GM12864 (cell line): ENCODE measurements at places on chromosomes 4 and X.

DNA sequence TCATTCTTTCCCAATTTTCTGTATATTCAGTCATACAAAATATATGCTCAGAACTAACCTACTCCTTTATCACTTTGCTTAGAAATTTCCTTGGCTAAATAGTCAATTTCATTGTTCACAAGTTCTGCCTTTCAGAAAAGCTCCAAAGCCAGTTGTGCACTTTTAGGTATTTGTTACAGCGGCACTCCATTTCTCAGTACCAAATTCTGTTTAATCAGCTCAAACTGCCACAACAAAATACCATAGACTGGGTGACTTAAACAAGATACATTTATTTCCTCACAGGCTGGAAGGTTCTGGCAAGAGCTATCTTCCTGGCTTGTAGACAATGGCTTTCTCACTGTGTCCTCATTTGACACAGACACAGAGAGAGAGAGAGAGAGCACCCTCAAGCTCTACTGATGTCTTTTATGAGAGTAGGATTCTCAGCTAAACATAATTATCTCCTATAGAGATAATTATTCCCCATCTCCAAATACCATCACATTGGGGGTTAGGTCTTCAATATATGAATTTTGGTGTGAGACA is 188.8 kb upstream of the FSTL5 start:
- DNase-seq = no peak

DNA sequence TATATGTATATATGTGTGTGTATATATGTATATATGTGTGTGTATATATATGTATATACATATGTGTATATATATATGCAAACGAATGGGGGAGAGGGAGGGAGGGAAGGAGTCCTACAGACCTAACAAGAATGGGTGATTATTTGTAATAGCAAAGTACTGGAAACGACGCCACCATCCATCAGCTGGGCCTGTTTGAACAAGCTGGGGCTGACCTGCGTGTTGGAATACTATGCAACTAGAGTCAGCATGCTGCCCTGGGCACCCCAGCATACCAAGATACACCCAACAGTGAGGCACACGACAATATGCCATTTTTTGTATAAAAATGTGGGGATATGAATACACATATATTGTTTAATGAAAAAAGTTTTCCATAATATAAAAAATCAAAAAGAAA is 21.6 kb upstream of the CCNQ start:
- no peak for DNase-seq

DNA sequence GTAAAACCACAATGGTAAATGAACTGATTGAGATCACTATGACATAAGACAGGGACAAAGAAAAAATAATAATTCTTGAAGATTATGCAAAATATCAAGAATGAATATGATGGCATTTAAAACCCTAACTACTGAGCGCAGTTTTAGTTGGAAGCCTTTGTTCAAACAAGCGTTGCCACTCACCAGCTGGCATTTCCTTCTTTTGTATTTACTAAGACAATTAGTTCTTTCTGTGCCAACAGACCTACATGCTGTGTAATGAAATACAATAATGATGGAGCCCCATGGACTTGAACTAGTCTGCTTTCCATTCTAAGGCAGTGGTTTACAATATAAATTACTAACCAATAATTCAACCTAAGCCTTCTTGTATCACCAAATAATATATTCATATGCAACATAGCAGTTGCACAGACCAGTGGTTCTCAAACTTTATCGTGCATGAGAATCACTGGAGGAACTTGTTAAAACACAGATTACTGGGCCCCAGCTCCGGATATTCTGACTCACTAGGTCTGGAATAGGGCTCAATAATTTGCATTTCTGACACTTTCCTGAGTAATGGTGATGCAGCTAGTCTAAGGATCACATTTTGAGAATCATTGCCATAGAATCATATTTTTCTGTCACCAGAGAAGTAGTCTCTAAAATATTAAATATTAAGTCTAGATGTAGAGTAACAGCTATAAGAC is 196.4 kb upstream of the MAGEB18 start:
- no peak for DNase-seq

DNA sequence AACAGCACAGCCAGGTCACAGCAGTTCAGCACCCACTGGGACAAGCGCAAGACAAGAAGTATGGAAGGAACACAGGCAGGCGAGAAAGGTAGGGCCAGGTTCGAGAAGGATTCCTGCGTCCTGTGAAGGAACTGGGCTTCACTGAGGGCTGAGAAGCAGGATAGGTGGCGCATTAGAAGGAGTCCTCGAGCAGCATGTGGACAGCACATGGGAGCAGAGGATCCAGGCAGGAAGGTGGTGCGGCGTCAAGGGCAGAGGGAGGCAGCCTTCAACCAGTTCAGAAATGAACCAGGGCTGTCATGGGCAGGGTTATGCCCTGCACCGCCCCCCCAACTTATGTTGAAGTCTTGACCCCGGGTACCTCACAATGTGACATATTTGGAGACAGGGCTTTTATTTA is 30.8 kb upstream of the LAP3 start:
- DNase-seq = no peak

- DNase-seq = no peak
Observed at GRCh38 chrX:13069771-13070416, 25.5 kb upstream of the FAM9C start.

- DNase-seq = no peak
Observed at GRCh38 chr4:78528327-78528726, 23.2 kb upstream of the ANXA3 start.

GRCh38 chr4:107349266-107349665 is 313.2 kb upstream of the DKK2 start:
- no peak for DNase-seq

GRCh38 chrX:97389761-97390192 is 506.1 kb downstream of the RPA4 start:
- DNase-seq = no peak

GRCh38 chr4:47251348-47252135 is 212.0 kb downstream of the COMMD8 start:
- no peak for DNase-seq
